Stomach (tissue), 19 donors: ENCODE measurements at places on chromosomes 5 and 9. TPM values are rescaled to one million over a fixed set of nuclear protein-coding genes. Genes with fewer than 3 reads are reported as not detected.

IFNA13 gene
- not detected for polyA plus RNA-seq

SEMA5A gene
- 0.76 TPM for polyA plus RNA-seq

GRCh38 chr5:148384380-148384737 lies 601 bp downstream of the FBXO38 start:
- DNase-seq: peak; percentile 53

GRCh38 chr5:154446195-154447088 lies 645 bp downstream of the SAP30L start:
- peak; percentile 54 for DNase-seq

DNA sequence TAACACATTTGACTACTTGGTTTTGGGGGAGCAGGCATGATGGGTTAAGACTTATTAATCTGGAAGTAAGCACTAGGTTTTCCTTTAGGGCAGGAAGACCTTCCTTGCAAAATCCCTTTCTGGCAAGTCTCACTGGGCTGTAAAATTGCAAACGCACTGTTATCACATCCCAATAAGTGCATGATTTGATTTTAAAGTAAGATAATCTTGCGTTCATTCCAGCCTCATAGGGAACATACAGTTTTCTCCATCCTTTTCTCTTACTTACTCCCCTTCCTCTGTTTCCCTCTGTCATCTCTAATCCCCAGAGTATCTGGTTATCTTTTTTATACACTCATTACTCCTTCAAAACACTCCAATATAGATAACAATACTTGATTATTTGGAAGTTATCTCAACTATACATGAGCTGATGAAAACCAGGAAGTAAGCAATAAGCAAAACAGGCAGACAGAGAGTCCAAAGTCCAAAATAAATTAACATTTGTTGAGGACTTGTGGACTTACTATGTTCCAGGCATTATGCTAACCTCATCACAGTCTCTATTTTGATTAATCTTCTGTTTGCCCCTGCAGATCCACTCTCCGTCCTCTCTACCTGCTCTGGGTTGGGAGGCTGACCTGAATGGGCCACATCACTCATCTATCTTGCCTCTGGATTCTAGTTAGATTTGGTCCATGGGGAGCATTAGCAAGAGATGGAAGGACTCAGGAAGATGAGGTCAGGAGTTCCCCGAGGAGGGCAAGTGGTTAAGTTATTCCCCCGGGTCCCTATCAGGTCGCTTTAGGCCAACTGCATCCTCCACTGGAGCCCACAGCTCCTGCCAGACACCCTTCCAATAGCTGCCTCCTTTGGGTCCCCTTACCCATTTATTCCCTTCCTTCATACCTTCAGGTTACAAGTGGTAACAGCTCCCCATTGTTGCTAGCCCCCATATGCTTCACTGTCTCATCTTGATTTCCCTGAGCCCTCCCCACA lies 60.2 kb downstream of the SLC22A5 start:
- no peak for DNase-seq

DNA sequence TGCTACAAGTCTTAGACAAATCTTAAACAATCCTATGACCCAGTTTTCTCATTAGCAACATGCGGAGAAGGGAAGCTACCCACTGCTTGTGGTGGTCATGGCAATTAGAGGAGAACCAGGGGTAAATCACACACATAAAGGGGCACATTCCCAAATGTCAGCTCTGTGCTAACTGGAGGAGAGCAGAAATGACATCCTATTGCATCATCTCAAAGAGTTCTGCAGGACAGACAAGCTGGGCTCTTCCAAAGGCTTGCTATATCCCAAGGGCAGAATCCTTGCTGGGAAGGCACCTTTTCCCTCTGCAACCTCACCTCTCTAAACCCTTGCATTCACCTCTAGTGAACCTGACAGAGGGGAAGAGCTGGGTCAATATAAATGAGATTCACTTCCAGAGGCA lies 17.0 kb upstream of the WWC1 start:
- no peak for DNase-seq

DNA sequence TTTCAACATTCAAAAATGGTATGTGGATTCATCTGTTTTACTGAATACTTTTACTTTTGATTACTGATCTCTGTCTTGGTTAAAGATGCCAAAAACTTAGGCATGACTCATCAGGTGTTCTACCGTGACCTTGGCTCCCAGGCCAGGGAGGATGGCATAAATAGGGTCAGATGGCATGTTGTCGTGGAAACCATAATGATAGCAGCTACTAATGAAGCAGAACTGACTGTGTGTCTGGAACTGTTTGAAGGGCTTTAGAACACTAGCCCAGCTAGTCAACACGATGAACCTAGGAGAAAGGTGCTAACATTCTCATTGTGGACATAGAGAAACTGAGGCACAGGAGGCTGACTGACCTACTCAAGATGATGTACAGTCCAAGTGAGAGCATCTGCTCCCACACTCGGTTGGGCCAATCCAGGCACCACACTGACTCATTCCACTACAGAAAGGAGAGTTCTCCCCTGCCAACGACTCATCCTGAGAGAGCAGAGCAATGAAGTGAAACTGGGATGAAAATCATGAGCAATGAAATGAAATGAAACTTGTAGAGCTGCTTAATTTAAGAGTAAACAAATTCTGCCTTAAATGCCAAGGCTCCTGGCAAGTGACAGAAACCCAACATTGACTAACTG lies 116.0 kb downstream of the TENT4A start:
- no peak for DNase-seq

- peak; percentile 35 for DNase-seq
Measured at GRCh38 chr9:122498883-122499288, 11.7 kb upstream of the OR1J2 start.

DNA sequence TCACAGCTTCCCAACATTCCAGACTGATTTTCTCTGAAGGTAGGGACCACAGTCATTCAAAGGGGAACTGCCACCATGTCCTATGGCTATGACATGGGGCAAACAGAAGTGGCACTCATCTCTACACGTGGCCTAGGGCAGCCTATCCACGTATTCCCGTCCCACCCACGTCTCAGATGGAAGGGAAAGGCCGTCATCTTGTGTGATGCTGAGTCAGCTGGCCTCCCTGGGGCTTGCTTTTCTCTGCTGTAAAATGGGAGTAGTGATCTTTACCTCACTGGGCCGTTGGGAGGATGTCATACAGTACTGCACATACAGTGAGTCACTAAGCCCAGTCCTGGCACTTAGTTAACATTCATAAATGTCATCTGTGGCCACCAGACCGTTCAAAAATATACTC lies 72.3 kb downstream of the RAPGEF1 start:
- no peak for DNase-seq

DNA sequence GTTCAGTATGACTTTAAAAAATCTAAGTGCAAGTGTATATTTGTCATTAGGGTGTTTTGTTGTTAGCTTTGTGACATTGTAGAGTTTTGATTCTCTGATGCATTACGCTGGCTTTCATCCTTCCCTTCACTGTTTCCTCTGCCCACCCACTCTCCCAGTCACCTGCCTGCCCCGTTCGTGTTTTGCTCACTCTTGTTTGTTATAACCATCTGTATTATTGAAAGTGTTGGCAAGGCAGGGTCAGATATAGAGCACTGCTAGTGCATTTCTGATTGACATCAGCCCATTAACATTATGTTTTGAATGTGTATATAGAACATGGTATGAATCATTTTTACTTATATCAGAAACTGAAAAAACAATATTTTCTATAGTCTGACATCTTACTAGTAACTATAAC lies 27.3 kb downstream of the SCGB3A1 start:
- peak; percentile 18 for DNase-seq

- DNase-seq: no peak
Measured at GRCh38 chr5:150658699-150659265, 2.3 kb upstream of the MYOZ3 start.

DNA sequence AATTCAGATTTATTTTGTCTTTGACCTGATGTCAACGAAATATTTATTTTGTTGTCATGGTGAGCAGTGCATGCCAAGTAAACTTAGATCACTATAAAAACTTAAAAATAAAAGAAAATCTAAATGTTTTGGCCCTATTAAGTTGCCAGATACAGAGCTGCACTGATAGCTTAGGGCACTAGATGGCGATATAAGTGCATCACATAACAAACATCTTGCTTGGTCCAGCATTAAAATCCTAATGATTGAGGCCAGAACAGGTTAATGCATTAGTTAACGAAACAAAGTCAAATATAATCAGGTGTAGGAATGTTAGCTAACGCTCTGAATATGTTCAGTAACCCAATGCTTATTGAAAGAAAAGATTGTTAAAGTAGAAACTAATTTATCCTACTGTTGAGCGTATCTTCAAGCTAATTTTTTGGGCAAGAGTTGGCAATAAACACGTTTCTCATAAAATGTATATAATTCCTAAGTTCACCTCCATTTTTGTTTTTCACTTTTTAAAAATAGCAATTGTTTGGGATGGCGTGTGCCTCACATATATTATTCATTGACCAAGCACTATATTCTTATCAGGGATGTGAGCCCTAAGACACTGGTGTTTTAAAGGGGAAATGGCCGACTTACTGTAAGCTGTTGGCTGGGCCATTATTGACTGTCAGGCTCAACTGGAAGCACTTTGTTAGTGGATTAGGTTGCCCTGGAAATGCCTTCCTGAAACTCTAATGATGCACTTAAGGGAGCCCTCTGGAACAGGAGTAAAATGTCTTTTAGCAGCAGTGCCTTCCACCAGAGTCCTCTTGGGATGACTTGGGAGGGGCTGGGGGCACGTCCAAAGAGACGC lies 33.3 kb downstream of the KCTD16 start:
- peak; percentile 42 for DNase-seq

DNA sequence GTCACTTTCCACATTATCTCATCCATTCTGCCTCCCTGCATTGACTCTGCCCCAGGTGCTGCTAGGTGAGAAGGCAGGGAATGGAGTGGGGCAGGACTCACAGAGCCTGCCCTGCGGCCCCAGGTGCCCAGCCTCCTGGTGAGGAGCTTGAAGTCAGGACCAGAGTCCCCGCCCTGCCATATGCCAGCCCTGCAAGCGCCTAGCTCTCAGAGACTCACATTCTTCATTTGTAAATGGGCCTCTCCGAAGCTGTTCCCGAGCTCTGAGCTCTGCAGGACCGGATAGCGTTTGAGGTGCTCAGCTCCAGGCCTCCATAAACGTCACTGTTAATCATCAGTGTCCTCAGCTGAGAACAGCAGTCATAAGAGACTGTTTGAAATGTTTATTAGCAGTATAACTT lies 75.1 kb upstream of the STXBP1 start:
- DNase-seq: peak; percentile 70
